Activated CD4-positive, alpha-beta T cell treated with anti-CD3 and anti-CD28 coated beads, Interleukin-2, amount 50 U/mL, for 16 hours (primary cell): ENCODE measurements at places on chromosomes 11 and 22.
A peak's percentile ranks its signal among the peaks of the same experiment; 100 is the strongest.

DNA sequence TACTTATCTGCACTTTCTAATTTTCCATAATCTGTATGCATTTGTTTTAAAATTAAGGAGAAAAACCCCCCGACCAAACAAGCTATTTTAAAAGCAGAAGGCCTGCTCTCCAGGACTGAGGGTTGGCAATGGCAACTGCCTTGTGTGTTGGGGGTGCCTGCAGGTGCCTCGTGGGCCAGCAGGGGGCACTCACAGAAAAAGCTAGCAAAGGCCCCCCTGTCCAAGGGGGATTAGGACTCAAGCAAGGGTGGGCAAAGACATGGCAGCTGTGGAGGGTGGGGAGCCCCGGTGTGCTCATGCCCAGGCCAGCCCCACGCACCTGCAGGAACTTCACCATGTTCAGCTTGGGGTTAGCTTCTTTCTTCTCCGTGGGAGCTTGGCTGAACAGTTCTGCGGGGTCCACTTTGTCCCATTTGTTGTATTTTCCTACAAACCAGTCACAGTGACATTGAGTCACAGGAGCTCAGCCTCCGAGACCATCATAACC is 10.3 kb downstream of the TOP3B start:
- peak; percentile 54 for DNase-seq

- no peak for DNase-seq
Observed at GRCh38 chr11:132310390-132311375, 940.3 kb downstream of the NTM start.

DNA sequence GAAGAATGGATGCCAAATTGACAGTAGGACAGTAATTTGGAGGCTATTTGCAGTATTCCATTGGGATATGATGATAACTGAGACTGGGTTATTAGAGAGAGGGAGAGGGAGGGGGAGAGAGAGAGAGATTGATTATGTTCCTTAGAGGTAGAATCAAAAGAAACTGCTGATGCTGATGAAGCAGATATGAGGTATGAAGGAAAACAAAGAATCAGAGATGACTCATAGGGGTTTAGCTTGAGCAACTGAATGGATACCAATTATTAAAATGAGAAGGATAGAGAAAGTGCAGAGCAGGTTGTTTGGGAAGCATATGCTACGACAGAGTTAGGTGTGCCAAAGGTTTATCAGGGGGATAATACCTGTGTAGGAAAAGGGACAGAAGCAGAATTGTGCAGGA is 12.8 kb upstream of the NUCB2 start:
- DNase-seq: no peak

DNA sequence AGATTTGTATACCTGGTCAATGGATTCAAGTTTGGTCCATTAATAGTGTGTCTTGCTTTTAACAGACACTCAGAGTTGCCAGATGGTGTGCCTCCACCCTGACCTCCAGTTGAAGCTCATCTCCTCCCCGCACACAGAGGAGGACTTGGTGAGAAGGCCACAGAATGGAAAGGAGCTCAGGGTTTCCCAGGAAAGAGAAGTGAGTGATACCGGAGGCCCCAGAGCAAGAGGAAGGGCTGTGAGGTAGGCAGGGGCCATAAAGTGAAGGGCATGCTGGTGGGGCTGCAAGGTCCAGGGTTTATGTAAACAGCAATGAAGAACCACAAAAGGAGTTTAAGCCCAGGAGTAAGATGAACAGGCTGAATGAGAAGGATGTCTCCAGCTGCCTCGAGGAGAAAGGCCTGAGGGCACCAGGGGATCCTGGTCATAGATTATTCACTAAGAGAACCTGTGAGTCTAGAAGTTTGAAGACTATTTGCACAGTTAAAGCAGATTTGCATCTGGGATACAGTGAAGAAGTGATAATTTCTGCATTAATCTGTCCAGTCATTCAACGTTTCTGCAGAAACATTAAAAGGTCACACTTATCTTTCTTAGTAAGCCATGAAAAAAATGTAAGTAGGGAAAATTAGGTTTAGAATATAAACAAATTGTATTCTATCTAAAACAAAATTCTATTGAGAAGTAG is 67.5 kb upstream of the VPREB1 start:
- no peak for DNase-seq

GRCh38 chr11:29963796-29964195 is 53.0 kb downstream of the KCNA4 start:
- no peak for DNase-seq
